ENCODE measurements at places on chromosomes 2 and 18.
A peak's percentile ranks its signal among the peaks of the same experiment; 100 is the strongest.

- no peak for DNase-seq
Observed at GRCh38 chr2:85215448-85216401, 82.5 kb downstream of the TCF7L1 start.

DNA sequence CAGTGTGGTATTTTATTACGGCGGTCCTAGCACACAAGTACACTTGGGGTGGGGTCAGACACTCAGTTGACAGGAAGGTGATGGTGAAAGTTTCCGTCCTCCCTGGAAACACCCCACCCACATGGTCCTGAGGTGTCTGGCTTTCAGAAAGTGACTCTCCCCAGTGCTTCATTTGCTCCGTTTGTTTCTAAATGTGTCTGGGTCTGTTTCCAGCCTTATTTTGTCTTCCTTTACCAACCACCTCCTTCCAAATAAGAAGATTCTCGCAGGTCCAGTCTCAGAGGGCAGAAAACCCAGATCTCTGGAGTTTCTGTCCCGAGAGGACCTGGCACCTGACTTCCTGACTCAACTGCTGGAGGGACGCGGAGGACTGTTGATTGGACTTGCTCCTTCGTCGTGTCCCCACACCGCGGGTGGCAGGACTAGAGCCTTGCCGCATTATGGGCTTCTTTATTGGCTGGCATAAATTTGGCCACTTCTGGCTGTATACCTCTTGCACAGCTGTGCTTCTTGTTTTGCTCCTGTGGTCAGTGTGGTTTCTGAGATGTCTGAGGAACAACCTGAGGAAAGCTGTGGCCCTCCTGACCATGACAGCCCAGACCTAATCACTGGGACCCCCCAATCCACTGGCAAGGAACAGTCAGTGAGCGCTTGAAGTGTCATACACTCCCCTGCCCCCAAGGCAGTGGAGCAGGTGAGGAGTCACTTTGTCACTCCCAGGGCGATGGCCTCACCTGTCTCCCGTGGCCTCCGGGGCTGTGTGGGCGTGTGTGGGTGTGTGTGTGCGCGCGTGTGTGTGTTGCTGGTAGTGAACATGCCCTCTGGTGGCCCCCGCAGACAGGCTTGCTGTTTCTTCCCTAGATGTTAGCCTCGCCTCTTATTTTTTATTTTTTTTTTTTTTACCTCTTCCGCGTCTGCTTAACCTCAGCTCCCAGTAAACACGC, 45.6 kb downstream of the MEX3C start:
- peak; percentile 65 for DNase-seq

DNA sequence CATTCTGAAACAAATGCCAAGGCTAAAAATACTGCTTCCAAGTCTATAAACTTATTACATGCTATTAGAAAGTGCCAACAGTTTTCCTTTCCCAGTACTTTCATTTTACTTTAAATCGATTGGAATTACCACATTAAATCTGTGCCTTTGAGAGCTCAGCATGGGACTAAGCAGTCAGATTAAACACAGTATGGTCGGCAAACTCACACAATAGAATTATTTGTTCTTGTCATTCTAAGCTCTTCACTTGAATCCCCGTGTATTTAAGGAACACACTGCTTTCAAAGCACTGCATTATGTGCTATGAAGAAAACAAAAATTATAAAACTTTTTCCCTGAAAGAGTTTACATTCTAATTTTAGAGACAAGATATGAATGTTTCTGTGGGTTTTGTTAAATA, 444.4 kb upstream of the SLC39A10 start:
- DNase-seq = no peak

DNA sequence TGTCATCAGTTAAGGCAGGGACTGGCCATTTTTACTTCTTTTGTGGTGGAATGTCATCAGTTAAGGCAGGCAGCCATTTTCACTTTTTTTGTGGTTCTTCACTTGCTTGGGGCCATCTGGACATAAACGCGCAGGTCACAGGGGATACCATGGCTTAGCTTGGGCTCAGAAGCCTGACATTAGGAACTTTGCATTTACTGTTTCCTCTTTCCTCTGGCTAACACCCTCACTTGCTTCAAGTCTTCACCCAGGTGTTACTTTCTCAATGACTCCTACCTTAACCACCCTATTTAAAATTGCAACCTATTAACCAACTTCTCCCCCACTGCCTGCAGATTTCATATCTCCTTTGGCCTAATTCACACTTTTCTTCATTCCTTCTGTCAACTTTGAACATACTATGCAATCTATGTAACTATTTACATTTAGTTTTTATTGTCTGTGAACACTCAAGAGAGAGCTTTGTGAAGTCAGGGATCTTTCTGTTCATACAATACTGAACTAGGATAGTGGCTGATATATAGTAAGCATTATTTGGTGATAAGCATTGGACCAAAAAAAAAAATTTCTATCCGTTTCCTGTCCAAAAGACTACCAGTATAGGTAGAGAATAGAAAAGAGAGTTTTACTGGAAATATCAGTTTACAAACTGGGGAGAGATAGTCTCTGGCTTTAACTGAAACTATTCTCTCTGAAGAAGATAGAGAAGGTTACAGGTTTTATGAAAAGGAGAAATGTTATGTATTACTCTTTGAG, 600.1 kb upstream of the ZNF804A start:
- DNase-seq = no peak

GRCh38 chr2:180905461-180905860, 74.9 kb upstream of the UBE2E3 start:
- DNase-seq = no peak

DNA sequence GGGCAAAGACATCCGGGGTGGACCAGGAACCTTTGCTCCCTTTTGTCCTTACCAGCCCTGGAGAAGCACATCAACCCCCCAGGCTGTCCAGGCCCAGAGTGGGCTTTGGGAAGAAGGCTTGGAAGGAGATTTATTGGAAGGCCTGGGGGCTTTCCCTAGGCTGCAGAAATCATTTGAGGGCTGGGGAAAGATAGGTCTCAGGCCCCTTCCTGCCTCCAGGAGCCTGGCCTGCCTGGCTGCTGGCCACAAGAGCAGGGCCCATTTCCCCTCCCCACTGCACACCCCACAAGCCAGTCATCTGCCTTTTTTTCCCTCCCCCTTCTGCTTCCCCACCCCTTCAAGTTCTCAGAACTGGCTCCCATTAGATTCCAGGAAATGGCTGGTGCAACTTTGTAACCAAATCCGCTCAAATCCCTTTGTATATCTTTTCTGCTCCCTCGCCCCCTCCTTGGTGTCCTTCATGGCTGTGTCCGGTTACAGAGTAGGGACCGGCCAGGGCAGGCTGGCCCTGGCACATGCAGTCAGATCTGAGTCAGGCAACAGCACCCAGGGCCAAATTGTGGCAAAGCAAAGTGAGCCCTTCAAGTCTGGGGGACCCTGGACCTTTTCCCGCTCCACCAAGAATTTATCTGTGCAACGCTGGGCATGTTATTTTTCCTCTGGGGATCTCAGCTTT, 20.8 kb upstream of the TNP1 start:
- no peak for DNase-seq

DNA sequence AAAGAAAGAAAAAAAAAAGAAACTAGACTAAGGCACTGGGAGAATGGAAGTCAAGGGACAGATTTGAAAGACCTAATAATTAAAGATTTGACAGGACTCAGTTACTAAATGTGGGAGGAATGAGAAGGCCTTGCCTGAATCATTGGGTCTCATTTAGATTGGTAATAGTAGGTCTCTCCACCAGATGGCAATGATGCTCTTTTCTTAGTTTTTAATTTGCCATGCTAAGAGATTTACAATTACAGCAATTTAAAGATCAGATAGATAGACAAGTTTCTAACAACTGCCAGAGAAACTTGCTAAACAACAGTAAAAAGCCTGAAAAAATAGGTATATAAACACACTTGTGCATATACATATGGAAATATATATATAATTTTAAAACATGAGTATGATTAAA, 153.0 kb downstream of the TMEM247 start:
- DNase-seq = peak; percentile 34

GRCh38 chr2:172334988-172335387, 92.4 kb upstream of the ITGA6 start:
- no peak for DNase-seq

GRCh38 chr2:47905386-47906156, 727 bp downstream of the FBXO11 start:
- DNase-seq = peak; percentile 66

GRCh38 chr2:151422917-151423439, 13.3 kb downstream of the RIF1 start:
- peak; percentile 3 for DNase-seq

DNA sequence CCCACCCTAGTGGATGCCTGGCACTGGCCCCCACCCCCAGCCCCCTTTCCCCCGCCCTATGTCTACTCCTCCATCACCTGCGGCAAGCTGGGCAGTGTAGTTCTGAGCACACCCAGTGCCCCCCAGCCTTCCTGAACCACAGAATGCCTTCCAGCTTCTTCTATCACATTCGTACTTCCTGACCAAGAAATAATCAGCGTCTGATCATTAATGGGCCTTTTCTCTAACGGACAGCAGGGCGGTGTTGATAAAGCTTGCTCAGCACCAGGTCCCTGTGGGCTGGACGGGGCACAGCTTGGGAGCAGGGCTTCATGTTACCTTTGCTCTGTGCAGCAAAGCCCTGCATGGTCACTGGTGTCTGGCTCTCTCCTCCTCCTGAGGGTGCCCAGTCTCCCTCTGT, 15.4 kb downstream of the UXS1 start:
- no peak for DNase-seq

GRCh38 chr2:238869293-238870124, 21.6 kb downstream of the TWIST2 start:
- DNase-seq = no peak

Data from CD4-positive, alpha-beta T cell treated with Interleukin-21 for 1 hour (primary cell).